ENCODE measurements at places on chromosomes 7 and 10. TPM values are rescaled to one million over a fixed set of nuclear protein-coding genes. Genes with fewer than 3 reads are reported as not detected.

DNA sequence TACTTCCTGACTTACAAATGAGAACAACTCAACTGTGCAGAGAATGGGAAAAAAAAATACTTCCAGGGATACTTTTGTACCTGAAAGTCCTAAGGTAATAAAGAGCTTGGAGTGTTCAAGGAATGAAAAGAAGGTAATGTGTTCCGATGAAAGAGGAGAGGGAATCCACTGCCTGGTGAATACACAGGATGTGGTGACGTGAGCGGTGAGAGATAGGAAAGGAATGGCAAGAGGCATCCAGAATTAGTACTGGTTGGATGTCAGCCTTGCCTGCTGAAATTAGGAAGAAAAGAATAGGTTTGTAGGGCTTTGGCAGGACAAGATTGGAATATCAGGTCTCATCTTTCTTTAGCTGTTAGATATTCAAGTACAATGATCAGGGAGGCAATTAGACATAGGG, 347.7 kb downstream of the POM121L12 start:
- no peak for DNase-seq

DNA sequence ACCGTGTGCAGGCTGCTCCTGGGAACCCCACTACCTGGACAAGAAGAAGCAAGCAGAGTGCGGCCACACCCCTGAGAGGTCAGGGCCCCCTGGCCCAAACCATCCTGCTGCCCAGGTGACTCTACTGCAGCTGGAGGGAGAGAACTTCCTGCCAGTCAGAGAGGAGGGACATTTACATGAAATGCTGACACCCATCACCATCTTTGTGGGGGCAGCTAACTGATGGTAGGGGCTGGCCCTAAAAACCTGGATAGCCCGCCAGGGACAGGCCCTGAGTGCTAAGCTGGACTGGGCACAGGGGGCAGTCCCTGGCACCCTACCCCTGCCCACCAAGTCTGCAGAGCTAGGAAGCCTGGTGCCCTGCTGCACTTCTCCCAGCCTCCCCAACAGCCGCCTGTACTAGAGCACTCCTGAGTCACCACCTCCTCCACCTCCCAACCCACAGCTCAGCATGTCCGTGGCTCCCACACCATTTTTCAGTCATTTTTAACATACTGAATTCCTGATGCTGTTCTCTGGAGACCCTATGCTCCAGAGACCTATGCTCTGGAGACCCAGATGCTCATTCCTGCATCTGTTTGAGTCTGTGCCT, 27.5 kb downstream of the DPCD start:
- DNase-seq = no peak

- DNase-seq = no peak
Observed at GRCh38 chr10:5813091-5813340, 218 bp downstream of the GDI2 start.

GRCh38 chr7:2774935-2775334, 69.2 kb downstream of the GNA12 start:
- DNase-seq = peak; percentile 14

- no peak for DNase-seq
Observed at GRCh38 chr7:5422396-5423305, 983 bp downstream of the TNRC18 start.

DNA sequence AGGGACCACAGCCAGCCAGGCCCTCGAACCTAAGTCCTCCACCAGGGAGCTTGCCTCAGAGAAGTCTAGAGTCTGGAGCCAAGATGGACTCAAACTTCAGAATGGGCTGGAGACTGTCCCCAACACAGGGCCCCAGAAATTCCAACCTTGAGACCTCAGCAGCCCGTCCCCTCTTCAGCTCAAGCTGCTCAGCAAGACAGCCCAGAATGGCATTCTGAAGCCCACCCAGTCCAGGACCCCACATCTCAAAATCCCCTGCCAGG, 15.9 kb downstream of the KCNH2 start:
- DNase-seq = no peak

DNA sequence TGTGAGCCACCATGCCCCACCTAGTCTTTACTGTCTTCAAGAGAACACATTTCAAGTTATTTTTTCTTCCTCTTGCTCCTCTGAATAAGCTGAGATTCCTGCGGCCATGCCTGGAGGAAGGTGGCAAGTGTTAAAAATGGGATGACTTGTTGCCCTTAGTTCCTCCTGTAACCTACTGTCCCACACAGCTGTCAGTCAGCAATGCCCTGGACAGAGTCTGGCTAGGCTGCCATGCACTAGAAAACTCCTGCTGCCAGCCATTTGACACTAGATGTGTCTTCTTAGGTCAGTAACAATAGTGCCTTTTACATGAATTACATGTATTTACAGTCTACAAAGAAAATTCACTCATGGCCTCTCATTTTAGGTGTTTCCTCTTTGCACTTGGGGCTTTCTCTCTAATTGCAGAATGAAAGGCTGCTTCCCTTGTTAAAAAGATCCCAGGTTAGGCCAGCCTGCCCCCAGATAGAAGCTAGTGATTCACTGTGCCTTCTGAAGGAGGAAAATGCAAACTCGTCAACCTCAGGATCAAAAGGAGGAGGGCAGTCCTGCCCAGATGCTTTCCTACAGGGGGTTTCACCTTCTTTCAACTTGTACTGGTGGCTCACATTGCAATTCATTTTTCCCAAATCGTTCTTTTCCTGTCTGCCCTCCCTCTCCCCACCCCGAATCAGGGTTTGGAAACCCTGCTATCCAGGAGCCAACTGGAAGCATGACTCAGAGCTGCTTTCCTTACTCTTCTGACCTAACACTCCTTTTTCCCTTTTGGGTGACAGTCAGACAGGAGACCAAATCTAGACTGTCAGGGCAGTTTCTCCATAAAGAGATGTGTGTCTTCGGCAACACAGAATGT, 136.6 kb downstream of the SPAG6 start:
- DNase-seq = no peak

GRCh38 chr7:138164804-138165203, 88.5 kb downstream of the AKR1D1 start:
- DNase-seq = no peak

- DNase-seq = no peak
Observed at GRCh38 chr10:111077785-111078504, 1.1 kb downstream of the ADRA2A start.

DNA sequence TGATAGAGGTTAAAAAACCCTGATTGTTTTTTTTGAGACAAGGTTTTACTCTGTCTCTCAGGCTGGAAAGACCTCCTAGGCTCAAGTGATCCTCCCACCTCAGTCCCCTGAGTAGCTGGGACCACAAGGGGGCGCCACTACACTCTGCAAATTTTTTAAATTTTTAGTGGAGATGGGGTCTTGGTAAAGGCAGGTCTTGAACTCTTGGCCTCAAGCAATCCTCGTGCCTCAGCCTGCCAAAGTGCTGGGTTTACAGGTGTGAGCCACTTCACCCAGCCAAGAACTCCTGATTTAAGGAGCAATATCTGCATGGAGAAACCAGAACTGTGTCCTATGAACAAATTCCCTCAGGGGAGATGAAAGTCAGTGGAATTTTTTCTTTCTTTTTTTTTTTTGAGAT, 7.3 kb upstream of the KLHDC10 start:
- DNase-seq = no peak

DNA sequence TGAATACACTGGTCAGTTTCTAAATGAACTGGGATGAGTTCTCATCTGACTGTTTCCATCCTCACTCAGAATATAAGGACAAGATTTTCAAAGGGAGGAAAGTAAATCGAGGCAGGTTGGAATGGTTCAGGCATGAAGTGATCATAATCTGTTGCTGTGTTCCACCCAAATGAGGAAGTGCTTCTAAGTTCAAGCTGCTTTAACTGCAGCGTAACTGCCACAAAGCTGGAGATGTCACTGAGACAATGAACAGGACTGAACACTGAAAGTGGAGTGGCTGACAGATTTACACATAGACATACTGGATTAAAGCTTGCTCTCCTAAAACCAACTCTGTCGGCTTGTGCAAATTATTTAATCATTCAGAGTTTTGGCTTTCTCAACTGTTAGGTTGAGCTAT, 66.6 kb downstream of the GPR37 start:
- DNase-seq = no peak

DNA sequence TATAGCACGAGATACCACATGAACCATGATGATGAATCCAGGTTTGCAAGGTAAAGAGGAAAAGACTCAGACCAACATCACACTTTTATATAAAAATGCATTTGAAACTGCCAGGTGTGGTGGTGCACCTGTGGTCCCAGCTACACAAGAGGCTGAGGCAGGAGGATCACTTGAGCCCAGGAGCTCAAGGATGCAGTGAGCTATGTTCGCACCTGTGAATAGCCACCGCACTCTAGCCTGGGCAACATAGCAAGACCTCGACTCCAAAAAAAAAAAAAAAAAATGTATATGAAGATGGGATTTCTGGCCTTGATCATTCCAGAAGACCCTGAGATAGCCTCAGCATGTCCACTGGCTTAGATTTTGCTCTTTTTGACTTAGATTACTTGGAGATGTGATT, 161.6 kb downstream of the PARD3 start:
- DNase-seq = no peak

GRCh38 chr10:63700631-63701156, 179.5 kb downstream of the REEP3 start:
- DNase-seq = no peak

- DNase-seq = no peak
Observed at GRCh38 chr10:116073001-116073400, 200.0 kb downstream of the GFRA1 start.

DNA sequence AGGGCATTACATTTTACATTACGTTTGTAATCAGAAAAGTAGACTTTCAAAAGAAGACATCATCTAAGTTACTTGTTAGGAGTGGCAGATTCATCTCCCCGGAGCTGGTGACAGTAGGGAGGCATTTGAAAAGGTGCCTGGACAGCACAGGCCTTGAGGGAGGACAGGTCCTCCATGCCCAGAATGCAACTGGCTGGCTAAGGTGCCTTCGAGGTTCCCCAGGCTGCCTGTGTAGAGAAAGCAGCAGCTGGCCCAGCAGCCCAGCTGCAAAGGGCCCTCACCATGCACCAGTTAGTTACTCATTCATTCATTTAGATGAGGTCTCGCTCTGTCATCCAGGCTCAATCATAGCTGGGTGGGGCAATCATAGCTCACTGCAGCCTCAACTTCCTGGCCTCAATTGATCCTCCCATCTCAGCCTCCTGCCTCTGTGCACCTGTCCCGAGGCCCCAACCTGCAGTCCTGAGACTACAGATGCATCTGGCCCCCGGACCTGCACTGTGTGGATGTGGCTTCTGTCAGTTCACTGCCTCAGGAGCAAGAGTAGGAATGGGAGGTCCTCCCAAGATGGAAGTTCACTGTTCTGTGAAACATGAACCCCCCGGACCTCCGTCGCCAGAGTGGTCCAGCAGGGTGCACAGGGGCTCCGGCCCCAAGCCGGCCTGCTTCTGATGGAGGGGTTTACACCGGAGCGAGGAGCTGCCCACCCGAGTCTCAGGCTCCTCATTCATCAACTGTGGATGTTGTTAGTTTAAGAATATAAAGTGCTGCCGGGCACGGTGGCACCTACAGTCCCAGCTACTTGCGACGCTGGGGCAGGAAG, 36.6 kb downstream of the PRKAG2 start:
- no peak for DNase-seq

GRCh38 chr7:111264981-111265380, 174.1 kb downstream of the LRRN3 start:
- DNase-seq = no peak

DNA sequence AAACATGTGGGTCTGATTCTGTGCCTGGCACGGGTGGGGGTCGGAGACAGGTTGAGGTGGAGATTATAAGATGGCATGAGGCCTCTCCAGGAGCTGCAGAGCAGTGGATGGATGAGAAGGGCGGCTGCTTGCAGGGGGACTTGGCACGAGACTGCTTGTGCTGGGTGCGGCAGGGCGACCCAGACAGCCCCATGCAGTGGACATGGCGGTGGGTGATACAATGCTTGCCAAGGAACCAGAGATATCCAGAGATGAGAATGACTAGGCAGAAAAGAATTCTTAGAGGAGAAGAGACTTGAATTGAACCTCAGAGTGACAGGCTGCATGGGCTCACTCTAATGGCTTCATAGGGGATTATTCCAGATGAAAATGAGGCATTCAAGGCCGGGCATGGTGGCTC, 145.4 kb downstream of the NEURL1 start:
- DNase-seq = no peak

GRCh38 chr10:60708666-60709065, 69.6 kb upstream of the CDK1 start:
- DNase-seq = no peak

DNA sequence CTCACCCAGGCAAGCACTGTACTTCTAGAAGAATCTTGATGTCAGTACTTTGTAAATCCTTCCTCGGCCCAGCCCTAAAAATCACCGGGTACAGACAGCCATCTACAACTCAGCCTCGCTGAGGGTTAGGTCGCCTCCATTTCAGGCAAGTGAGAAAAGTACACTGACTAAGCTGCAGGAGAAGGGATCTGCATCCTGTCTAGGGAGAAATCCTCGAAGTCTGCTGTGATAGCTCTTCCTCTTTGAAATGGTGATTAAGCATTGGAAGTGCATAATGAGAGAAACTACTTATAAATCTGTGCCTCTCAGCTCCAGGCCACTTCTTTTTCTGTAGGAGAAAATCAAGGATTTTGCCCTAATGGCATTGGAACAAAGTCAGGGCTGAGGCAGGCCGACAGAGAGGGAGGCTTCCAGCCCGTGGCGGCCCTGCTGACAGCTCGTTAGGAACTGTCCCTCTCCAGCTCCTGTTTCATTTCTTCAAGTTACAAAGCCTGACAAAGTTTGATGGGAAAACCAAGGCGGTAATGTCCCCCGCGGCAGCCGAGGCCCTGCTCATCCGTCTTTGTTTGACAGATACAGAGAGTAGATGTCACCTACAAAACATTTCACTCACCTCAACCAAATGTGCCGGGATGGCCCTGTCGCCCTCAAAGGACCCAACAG, 14.1 kb upstream of the GOT1 start:
- no peak for DNase-seq

- DNase-seq = no peak
Observed at GRCh38 chr10:59868696-59869593, 37.4 kb downstream of the CCDC6 start.

GRCh38 chr10:91073286-91073979, 147.0 kb upstream of the PCGF5 start:
- no peak for DNase-seq

GRCh38 chr7:73830681-73831583, at the start of gene CLDN4:
Gene CLDN4, plus strand, starts transcription at chr7:73830996. Its CDS starts 206 bp downstream, at chr7:73831202.
- no peak for DNase-seq

GRCh38 chr10:14573666-14574261, 200.9 kb downstream of the FAM107B start:
- no peak for DNase-seq

GRCh38 chr7:77979219-77979618, 180.6 kb downstream of the PHTF2 start:
- no peak for DNase-seq

DNA sequence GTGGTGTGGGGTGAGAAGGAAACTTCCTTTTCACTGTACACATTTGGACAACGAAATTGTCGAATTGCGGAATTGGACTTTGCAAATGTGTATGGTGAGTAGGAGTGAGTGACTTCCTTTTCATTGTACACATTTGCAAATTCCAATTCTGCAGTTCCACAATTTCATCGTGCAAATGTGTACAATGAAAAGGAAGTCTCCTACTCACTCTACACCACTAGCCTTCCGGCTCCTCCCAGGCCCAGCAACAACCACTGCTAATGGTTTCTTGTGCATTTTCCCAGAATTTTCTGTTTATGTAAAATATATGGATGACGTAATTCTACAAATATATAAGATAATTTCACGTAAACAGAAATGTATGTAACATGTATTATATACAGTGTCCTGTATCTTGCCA, 118.5 kb downstream of the ARL4A start:
- no peak for DNase-seq

GRCh38 chr7:145692237-145692950, 424.2 kb upstream of the CNTNAP2 start:
- DNase-seq = no peak

Gene SFMBT2
- total RNA-seq = 17.8 TPM

Gene CAV2
- total RNA-seq = 19.8 TPM

Gene ZCCHC24
- total RNA-seq = 6.2 TPM

Gene CYREN
- 15.1 TPM for total RNA-seq

Gene EBLN1
- total RNA-seq = not detected

Gene CALY
- 4.7 TPM for total RNA-seq

Gene MYL7
- total RNA-seq = not detected

Measured in occipital lobe (tissue), 3 donors.